Stomach (tissue), 19 donors: ENCODE measurements at places on chromosomes 7 and 10. TPM values are rescaled to one million over a fixed set of nuclear protein-coding genes. Genes with fewer than 3 reads are reported as not detected.

Gene PHYHIPL
- 0.29 TPM for total RNA-seq

Gene PRXL2A
- total RNA-seq: 56.8 TPM

Gene PLA2G12B
- total RNA-seq: not detected

Gene C10orf143
- total RNA-seq: 1.3 TPM

Gene GPR37
- not detected for total RNA-seq

Gene KEL
- total RNA-seq: 1.5 TPM

DNA sequence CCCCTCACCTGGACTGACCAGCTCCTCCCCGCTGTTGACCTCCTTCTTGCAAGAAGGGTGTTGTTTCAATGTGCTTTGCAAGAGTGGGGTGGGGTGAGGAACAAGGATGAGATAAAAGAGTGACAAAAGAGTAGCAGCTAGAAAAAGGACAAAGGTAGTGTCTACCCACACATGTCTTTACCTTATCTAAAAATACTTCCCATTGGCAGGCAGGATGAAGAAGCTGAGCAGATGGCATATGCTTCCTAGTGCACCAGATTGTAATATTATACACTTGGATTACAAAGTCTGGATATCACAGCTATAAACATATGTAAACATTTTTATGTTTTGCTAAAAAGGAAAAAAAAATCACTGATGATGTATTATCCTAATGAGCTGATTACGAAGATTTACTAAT, 34.5 kb downstream of the CHN2 start:
- no peak for DNase-seq
- no peaks in the 10 kb centered on the region for H3K27me3 ChIP-seq
- no peak overlapping the region for H3K4me3 ChIP-seq

DNA sequence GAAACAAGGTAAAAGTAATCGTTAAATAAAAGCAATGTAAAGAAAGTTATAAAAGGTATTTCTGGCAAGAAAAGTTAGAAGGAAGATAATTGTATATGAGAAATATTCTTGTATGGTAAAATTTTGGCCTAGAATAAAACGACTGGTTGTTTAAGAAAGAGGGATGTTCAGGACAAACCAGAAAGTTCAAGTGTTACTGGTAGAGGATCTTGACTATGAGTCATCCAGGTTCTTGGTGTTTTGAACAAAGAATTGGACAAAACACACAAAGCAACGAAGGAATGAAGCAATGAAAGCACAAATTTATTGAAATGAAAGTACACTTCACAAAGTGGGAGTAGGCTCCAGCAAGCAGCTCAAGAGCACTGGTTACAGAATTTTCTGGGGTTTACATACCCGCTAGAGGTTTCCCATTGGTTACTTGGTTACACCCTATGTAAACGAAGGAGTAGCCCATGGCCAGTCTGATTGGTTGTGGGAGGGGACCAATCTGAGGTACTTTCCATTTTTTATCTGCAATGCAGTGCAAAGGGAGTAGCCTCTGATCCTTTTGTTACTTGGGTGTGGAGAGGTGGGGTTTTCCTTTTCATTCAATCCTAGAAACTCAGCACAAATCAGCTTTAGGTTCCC, 22.4 kb upstream of the GARS1 start:
- H3K27me3 ChIP-seq: no peaks in the 10 kb centered on the region
- no peak for DNase-seq
- H3K36me3 ChIP-seq: peaks cover 66% of the 10 kb centered on the region
- H3K27ac ChIP-seq: no peak overlapping the region
- no peaks in the 10 kb centered on the region for H3K4me1 ChIP-seq

- no peaks in the 10 kb centered on the region for H3K27me3 ChIP-seq
- DNase-seq: no peak
- H3K36me3 ChIP-seq: no peaks in the 10 kb centered on the region
- H3K4me1 ChIP-seq: no peaks in the 10 kb centered on the region
Measured at GRCh38 chr7:135716677-135717238, 11.2 kb downstream of the SLC13A4 start.

- DNase-seq: no peak
- no peak overlapping the region for H3K4me3 ChIP-seq
- no peaks in the 10 kb centered on the region for H3K27me3 ChIP-seq
- H3K27ac ChIP-seq: no peak overlapping the region
Measured at GRCh38 chr7:41097501-41097900, 605.4 kb downstream of the INHBA start.

DNA sequence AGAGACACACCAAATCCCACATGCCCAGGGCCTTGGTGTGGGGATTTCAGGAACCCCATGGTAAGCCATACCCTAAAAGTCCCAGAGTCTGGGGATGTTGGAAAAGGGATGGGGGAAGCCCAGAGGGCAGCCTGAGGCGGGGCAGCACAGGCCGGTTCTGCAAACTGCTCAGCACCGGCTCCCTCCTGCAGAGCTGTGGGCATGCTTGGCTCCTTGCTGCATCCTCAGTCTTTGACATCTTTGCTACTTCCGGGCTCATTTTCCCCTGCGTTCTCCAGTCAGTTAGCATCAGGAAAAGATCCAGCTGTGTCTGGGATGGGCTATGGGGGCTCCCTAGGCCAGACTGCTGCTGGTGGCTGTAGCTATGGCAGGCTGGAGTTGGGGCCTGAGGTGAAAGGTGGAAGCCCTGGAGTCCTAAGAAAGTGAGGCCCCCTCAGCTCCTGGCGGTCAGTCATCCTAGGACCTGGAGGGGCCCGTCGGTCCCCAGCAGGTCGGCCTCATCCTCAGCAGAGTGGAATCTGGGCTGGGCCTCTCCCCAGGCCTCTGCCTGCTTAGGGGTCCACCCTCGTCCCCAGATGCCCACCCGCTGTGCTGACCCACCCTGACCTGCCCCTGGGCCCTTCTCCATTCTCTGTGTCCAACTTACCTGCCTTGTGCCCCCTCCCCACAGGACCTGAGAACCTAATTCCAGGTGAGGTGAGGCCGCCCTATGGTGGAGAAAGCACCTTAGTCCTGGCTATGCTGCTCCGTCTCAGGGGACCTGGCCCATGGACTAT, 9.3 kb downstream of the TBATA start:
- H3K4me1 ChIP-seq: no peaks in the 10 kb centered on the region
- no peak overlapping the region for H3K27ac ChIP-seq
- no peaks in the 10 kb centered on the region for H3K36me3 ChIP-seq
- peak; percentile 17 for DNase-seq

GRCh38 chr7:155017834-155018233, 14.9 kb upstream of the PAXIP1 start:
- no peaks in the 10 kb centered on the region for H3K36me3 ChIP-seq
- no peaks in the 10 kb centered on the region for H3K27me3 ChIP-seq
- no peaks in the 10 kb centered on the region for H3K4me1 ChIP-seq
- H3K4me3 ChIP-seq: no peak overlapping the region
- H3K27ac ChIP-seq: no peak overlapping the region

DNA sequence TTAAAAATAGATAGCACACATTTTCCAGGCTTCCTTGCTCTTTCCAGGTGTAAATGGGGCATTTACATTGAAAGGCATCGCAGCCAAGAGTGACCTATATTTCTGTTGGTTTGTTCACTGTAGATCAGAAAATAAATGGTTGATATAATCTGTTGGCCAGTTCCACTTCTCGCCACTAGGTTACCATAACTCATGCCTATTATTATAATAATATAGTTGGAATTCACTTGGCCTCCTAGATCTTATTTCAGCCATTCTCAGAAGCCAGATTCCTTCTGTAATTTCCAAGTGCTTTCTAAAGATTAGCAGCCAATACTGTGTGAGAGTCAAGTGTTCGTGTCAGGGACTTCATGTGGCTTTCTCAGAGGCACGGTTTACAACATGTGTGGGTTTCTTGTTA, 179.5 kb downstream of the DNAH11 start:
- H3K27me3 ChIP-seq: no peaks in the 10 kb centered on the region
- no peaks in the 10 kb centered on the region for H3K4me1 ChIP-seq
- no peaks in the 10 kb centered on the region for H3K36me3 ChIP-seq
- DNase-seq: no peak
- no peak overlapping the region for H3K4me3 ChIP-seq
- H3K27ac ChIP-seq: no peak overlapping the region

- H3K4me1 ChIP-seq: peaks cover 6% of the 10 kb centered on the region
- H3K27ac ChIP-seq: no peak overlapping the region
- peak; percentile 38 for DNase-seq
Measured at GRCh38 chr7:34165927-34166550, 260.7 kb downstream of the BMPER start.

DNA sequence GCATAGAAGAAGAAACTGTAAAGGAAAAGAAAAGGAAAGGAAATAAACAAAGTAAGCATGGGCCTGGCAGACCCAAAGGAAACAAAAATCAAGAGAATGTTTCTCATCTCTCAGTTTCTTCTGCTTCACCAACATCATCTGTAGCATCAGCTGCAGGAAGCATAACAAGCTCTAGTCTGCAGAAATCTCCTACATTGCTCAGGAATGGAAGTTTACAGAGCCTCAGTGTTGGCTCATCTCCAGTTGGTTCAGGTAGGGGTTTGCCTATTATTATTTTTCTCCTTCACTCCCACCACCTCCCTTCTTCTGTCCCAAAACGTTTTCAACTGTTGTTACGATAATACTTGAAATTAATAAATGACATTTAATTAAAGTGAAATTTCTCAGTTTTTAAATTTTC, 139.6 kb downstream of the MLLT10 start:
- no peaks in the 10 kb centered on the region for H3K4me1 ChIP-seq
- H3K4me3 ChIP-seq: no peak overlapping the region
- H3K27ac ChIP-seq: no peak overlapping the region

- H3K4me3 ChIP-seq: no peak overlapping the region
- H3K27me3 ChIP-seq: no peaks in the 10 kb centered on the region
- H3K36me3 ChIP-seq: no peaks in the 10 kb centered on the region
- no peaks in the 10 kb centered on the region for H3K4me1 ChIP-seq
- no peak overlapping the region for H3K27ac ChIP-seq
Measured at GRCh38 chr10:11787374-11787773, 35.8 kb upstream of the PROSER2 start.

GRCh38 chr7:3648276-3648675, 347.2 kb downstream of the SDK1 start:
- H3K36me3 ChIP-seq: no peaks in the 10 kb centered on the region
- DNase-seq: no peak
- no peaks in the 10 kb centered on the region for H3K4me1 ChIP-seq
- H3K4me3 ChIP-seq: no peak overlapping the region
- H3K27ac ChIP-seq: no peak overlapping the region
- no peaks in the 10 kb centered on the region for H3K27me3 ChIP-seq
